Activated T-cell treated with anti-CD3 and anti-CD28 coated beads, Interleukin-2, amount 50 U/mL, for 24 hours (primary cell): ENCODE measurements at places on chromosomes 11 and 22.
A peak's percentile ranks its signal among the peaks of the same experiment; 100 is the strongest.

- DNase-seq = no peak
These were observed 29.5 kb downstream of the DKK3 start for GRCh38 chr11:11978792-11979487.

DNA sequence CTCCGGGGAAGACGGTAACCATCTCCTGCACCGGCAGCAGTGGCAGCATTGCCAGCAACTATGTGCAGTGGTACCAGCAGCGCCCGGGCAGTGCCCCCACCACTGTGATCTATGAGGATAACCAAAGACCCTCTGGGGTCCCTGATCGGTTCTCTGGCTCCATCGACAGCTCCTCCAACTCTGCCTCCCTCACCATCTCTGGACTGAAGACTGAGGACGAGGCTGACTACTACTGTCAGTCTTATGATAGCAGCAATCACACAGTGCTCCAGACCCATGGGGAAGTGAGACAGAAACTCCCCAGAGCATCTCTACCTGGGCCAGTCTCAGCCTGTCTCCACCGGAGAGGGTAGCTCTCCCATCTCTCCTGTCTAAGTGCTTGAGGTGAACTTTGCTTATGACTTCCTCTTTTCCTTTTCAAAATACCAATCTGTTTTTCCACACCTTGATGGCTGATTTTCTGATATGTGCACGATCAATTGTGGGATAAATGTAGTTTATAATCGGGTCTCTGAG, 48.5 kb upstream of the VPREB1 start:
- no peak for DNase-seq

- DNase-seq = no peak
These were observed 7.2 kb upstream of the NIPSNAP1 start for GRCh38 chr22:29587938-29588699.

- no peak for DNase-seq
These were observed 60.2 kb downstream of the EHF start for GRCh38 chr11:34680918-34681586.

GRCh38 chr11:36130401-36130800, 158.8 kb downstream of the COMMD9 start:
- DNase-seq = no peak

DNA sequence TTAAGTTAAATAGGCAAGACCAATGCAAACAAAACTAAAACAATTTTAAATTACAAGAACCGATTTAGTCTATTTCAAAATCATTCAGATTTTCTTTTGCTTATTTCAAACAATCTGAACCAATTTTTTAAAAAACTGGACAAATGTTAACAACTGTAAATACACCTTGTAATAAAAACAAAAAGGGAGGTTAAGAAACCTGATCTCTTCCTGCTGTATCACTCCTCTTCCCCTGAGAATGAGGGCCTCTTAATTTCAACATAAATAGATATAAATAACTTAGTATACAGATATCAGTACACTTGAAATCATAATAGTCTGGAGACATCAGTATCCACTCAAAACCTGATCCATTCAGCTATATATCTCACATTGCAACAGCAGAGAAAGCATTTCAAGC, 346.6 kb downstream of the TTC28 start:
- DNase-seq = no peak

GRCh38 chr22:24401931-24402367, 25.4 kb upstream of the ADORA2A start:
- DNase-seq = no peak

DNA sequence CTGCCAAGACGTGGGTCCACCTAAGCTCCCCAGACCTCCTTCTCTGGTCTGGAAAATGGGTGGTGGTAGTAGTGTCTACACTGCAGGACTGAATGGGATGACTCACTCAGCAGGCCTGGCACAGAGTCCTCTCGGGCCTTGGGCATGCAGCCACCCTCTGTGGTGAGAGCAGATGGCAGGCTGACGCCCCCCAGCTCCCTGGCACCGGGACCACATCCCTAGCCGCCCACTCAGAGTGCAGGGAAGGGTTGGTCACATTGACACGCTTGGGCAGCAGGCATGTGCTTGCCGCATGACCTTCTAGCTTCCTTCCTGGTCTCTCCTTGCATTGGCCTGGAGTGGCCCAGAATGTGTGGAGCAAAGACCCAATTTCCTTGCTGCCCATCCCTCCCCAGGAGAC, 30.7 kb upstream of the PRODH start:
- DNase-seq = peak; percentile 23

- DNase-seq = no peak
These were observed 40.3 kb downstream of the OR5B17 start for GRCh38 chr11:58318532-58318931.

- no peak for DNase-seq
These were observed 77.7 kb downstream of the STIM1 start for GRCh38 chr11:3933165-3933628.

DNA sequence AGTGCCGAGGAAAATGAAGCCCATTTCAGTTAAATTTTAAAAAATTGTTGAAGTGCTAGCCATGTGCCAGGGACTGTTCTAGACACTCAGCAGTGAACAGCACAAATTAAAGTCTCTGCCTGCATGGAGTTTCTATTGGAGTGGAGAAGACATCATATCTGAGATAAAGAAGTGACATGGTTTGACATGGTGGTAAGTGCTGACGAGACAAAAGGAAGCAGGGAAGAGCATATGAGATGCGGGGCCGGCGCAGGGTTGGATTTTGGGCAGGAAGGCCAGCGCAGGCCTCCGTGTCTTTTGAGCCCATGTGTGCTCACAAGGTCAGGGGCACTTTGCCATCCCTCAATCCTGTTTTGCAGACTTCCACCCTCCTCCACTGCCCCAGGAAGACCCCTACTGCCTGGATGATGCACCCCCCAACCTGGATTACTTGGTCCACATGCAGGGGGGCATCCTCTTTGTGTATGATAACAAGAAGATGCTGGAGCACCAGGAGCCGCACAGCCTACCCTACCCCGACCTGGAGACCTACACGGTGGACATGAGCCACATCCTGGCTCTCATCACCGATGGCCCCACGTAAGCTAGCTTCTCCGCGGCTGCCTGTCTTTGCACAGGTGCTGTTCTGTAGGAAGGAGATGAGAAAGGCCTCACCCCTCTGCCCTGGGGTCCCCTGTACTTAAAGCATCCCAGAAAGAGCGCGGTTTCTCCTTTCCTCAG, 29.6 kb downstream of the AMPD3 start:
- DNase-seq = peak; percentile 2

GRCh38 chr22:19709063-19709769, 5.1 kb upstream of the SEPTIN5 start:
- DNase-seq = no peak

DNA sequence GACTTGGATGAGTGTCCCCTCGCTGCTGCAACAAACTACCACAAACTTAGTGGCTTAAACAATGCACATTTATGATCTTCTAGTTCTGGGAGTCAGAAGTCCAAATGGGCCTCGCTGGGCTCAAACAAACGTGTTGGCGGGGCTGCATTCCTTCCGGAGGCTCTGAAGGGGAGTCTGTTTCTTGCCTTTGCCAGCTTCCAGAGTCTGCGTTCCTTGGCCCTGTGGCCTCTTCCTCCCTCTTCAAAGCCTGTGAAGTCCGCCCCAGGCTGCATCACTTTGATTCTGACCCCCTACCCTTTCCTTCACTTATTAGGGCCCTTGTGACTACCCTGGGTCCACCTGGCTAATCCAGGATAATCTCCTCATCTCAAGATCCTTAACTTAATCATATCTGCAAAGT, 80.3 kb upstream of the NECTIN1 start:
- no peak for DNase-seq

GRCh38 chr11:2913776-2914175, 15.4 kb downstream of the PHLDA2 start:
- DNase-seq = no peak

DNA sequence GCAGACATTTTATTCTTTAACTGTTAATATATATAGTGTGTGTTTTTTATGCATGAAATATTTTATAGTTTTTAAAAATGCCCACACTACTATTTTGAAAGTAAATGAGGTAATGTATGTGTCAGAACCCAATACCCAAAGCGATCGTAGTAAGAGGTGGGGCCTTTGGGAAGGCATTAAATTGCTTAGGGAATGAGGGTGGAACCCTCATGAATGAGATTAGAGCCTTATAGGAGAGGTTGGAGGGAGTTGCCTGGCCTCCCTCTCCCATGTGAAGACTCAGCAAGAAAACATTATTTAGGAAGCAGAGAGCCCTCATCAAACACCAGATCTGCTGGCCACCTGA, 11.1 kb downstream of the KLHL35 start:
- DNase-seq = no peak

DNA sequence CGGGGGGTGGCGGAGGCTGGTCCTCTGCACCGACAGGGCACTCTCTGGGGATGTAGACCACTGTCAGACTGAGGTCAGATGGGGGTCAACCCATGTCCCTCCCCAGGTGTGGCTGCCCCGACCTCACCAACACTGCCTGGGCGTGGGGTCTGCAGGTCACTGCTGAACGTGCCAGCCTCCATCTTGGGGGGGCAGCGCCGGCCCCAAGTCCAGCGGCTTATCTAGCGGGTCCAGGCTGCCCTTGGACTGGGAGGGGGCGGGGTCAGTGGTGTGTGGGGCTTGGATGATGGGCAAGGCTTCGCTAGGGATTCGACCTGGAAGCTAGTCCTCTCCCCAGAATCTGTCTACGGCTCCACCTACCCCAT, 178.2 kb downstream of the IGLL1 start:
- DNase-seq = peak; percentile 20

DNA sequence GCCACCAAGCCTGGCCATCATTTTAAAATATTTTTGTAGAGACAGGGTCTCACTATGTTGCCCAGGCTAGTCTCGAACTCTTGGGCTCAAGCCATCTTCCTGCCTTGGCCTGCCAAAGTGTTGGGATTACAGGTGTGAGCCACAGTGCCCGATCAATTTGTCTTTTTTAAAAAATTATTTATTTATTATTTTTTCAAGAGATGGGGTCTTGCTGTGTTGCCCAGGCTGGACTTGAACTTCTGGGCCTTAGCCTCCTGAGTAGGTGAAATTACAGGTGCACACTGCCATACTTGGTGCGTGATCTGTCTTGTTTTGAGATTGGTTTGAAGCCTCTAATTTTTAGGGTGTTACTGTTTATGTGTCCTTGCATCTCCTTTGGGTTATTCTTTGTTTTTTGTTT, 10.2 kb downstream of the CABIN1 start:
- DNase-seq = no peak

- peak; percentile 90 for DNase-seq
These were observed 6.4 kb downstream of the SNU13 start for GRCh38 chr22:41682033-41682807.

DNA sequence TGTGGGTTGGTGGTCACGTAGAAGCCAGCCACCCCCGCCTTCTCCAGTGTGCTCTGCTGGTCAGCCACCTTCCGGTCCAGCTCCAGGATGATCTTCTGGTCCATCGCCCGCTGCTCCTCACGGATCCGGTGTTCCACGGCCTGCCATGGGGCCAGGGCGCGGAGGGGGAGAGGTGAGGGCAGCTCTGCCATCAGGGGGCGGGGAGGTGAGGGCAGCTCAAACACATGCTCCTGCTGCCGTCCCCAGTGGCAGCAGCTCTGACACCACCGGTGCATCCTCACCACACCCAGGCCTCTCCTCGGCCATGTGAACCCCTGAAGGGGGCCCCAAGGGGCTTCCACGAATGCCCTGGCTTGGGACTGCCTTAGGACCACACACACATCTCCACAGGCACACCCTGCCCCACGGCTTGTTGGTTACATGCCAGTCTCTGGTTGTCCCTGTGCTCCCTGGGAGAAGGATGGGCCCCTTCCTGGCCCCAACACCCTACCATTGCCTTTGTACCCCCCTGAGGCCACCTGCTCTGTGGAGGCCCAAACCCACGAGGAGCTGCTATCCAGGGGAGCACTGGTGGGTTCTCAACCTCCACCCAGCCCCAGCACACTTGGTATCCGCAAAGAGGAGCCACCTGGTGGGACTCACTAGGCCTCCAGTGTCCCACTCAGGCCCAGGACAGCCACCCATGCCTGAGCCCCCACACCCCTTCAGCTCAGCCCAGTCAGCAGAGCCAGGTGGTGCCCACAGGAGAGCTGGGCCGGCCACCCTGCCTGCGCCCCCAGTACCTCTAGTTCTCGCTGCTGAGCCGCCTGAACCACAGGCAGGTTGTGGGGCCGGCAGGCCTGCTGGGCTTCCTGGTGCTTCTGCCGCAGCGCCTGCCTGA, 4.3 kb downstream of the DGCR6L start:
- peak; percentile 27 for DNase-seq

- DNase-seq = no peak
These were observed 70.3 kb downstream of the SCUBE1 start for GRCh38 chr22:43272869-43273318.

GRCh38 chr11:85718126-85718943, 32.3 kb upstream of the CCDC89 start:
- no peak for DNase-seq

DNA sequence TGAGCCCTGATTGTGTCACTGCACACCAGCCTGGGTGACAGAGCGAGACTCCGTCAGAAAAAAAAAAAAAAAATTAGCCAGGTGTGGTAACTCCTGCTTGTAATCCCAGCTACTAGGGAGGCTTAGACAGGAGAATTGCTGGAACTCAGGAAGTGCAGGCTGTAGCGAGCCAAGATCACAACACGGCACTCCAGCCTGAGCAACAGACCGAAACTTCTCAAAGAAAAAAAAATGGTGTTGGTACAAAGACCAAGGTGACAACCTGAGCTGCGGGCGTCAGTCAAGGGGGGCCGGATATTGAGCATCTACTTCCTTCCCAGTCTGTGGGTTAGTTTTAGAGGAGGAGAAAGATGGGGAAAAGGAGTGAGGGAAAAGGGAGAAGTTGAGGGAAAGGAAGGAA, 48.5 kb upstream of the HSPA8 start:
- DNase-seq = no peak

GRCh38 chr11:118415739-118416068, 14.3 kb downstream of the ATP5MG start:
- no peak for DNase-seq
